ENCODE measurements at places on chromosomes 7 and 10.
A peak's percentile ranks its signal among the peaks of the same experiment; 100 is the strongest.

DNA sequence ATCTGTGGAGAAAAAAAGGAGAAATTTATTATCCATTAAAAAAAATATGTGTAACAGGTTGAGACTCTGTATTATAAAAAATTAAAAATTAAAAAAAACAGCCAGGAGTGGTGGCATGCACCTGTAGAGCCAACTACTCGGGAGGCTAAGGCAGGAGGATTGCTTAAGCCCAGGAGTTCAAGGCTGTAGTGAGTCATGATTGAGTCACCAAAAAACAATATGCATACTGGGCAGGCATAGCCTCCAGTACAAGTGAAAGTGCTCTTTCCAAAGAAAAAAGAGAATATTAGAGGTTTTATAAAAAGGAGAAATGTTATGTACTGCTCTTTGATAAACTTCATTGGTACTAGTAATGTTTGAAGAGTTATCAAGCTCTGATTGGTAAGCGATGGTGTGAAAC is 647.1 kb upstream of the ZWINT start:
- DNase-seq, result no peak

GRCh38 chr7:33854178-33854577 is 51.2 kb upstream of the BMPER start:
- DNase-seq, result no peak

- no peak for DNase-seq
These were observed 29.4 kb upstream of the PCGF5 start for GRCh38 chr10:91190876-91191583.

DNA sequence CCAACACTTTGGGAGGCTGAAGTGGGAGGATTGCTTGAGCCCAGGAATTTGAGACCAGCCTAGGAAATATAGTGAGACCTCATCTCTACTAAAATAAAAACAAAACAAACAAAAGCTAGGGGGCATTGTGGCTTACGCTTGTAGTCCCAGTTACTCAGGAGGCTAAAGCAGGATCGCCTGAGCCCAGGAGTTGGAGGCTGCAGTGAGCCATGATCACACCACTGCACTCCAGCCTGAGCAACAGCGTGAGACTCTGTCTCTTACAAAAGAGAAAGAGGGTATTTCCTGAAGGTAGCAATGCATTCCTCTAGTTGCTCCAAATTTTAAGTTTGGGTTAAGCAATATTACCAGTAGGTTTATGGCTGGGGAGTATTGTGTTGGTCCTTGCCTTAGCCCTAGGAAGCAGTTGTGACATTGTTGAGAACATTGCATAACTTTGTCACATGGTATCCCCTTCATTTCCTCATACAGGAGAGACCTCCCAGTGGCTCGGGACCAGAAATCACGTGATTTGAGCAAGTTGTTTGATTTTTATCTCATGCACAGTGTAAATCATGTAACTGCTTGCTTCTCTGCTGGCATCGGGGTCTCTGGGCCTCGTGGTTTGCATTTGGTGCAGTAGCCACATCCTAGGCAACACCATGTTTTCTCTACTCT is 23.3 kb upstream of the SMARCD3 start:
- no peak for DNase-seq

DNA sequence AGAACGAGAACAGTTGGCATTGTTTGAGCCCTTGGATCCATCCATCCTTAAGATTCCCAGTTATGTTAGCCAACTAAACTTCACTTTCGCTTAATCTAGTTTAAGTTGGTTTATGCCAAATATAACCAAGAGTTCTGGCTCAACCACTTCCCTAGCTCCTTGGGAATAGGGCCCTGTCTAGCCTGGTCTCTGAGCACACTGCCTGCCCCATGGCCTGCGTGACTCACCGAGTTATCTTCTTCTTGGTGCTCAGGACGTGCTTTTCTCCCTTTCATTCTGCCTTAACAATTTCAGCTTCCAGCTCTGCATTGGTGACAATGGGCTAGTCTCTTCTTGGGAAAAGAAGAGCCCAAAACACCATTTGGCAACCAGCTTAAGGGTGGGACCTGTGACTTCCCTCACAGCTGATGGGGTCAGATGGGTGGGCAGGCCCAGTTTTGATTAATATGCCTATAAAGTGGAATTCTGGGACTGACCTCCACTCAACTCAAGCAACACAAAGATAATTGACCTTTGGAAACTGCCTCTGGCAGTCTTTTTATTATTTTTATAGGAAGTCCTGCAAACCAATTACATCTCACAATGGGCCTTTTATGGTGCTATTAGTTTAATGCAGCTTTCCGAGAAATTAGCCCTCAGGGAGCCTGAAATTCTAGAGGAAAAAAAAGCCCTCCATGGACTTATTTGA is 126.4 kb downstream of the CFAP58 start:
- no peak for DNase-seq

DNA sequence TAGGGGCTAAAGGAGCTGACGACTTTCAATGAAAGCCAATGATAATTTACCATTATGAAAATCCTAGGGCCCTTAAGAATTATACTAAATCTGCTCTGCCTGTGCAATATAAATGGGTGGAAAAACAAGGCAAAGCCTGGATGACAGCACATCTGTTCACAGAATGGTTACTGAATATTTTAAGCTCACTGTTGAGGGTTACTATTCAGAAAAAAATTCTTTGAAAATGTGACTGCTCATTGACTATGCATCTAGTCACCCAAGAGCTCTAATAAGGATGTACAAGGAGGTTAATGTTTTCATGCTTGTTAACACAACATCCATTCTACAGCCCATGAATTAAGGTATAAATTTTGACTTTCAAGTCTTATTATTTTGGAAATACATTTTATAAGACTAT is 8.9 kb downstream of the DKK1 start:
- DNase-seq, result no peak

DNA sequence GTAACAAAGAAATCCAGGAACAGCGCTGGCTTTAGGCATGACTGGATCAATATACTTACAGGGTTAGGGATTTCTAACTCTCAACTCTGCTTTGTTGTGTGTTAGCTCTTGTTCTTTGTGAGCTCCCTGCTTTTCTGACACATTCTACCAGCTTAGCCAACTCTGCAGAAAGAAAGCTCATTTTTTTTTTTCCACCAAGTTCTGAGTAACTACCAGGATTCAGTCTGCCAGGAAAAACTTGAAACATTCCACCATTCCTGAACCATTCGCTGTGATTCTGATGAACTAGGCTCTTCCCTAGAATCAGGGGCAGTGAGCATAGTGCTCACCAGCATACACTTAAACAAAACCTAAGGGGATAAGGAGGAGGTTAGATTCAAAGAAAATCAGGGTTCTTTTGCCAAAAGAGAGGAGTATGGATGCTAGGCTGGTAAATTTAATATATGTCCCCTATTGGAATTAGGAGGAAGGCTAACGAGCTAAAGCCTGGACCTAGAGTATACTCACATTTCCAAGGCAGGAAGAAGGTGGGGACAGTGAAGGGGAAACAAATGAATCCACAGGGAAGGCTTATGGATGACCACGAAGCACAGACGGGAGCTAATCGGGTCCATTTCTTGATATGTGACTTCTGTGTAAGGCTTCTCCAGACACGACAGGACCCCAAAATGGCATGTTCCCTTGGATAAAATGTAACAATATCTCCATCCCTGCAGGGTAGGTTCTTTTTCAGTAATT is 183.4 kb downstream of the PRKG1 start:
- DNase-seq, result no peak

DNA sequence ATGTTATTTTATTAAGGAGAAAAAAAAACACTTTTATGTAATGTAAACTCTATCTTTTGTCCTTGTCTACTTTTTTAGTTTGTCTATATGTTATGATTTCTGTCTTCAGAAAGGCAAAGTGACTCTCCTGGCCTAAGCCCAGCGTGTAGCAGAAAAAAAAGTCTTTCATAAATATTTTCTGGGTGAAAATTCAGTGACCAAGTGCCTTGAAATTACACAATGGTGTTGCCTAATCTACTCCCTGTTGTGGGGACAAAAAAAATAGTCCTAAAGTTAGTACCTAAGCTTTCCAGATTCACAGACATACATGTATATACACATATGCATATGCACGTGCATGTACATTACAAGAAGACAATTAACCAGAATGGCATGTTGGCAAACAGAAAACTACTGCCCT is 1257.8 kb upstream of the SORCS1 start:
- DNase-seq, result no peak

- no peak for DNase-seq
These were observed 34.8 kb downstream of the GRK5 start for GRCh38 chr10:119242186-119242585.

GRCh38 chr10:78985973-78986818 is 82.6 kb upstream of the ZMIZ1 start:
- DNase-seq, result no peak

DNA sequence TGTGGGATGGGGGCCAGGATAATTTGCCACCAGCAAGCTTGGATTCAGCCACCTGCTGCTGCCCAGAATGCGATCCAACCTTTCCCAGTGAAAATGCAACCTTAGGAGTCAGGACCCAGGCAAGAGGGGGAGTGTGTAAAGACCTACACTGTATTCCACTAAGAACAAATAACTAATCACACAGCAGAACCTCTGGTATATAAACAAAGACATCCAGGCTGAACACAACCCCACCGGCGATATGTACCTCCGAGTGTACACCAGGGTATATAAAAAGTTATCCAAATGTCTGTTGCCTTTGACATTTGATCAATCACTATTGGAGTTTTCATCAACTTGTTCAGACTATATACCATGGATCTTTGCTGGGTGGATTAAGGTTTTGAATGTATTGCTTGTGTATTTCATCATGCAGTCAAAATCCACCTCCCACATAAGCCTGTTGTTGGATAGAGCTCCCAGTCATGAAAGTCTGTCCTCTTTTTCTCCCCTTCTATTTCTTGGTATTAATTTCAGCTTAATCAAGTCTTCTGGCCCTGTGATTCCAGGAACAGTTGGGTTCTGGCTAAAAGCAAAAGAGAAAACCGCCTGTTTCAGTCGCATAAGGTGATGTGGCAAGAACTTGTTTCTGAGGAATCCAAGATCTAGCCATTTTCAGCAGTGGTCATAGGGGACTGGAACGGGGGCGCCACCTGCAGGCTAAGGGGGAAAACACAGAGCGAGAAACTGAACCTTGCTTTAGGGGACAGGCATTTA is 290.7 kb downstream of the CCDC3 start:
- peak; percentile 48 for DNase-seq

- no peak for DNase-seq
These were observed 222.4 kb downstream of the PTPRN2 start for GRCh38 chr7:158365267-158365666.

GRCh38 chr7:17466216-17466615 is 167.8 kb downstream of the AHR start:
- DNase-seq, result no peak

DNA sequence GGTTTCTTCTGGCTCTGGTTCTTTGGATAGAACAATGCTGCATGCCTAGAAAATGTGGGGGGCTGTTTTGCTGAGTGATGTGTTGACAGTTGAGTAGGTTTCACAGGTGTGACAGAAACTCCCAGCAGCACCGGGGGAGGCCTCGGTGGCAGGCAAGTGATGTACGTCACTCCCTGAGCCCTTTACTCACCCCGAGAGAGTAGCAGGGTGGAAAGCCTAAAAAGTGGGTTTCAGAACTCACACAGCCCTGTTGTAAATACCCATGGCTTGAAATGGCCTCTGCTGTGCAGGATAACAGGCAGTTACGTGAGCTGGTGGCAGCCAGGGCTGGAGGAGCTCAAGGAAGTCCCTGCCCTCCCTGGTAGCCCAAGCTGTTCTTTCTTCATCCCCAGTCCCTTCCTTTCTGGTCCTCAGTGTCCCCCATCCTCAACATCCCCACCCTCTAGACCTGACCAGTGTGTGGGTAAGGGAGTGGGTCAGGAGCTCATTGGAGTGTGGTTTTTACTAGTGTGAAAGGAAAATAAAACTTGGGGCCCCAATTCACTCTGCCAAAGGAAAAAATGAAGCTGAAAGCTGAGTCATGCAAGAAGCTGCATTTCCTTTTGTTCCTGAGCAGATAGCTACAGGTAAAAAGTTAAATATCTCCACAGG is 258.1 kb downstream of the STK31 start:
- no peak for DNase-seq

- no peak for DNase-seq
These were observed 156.2 kb downstream of the PLPP4 start for GRCh38 chr10:120613180-120613579.

GRCh38 chr10:47173929-47174442 is 126.0 kb upstream of the GDF10 start:
- no peak for DNase-seq

GRCh38 chr10:63375859-63376258 is 89.9 kb downstream of the JMJD1C start:
- no peak for DNase-seq

Measured in NCI-H1105 (cell line).